Stomach (tissue), 19 donors: ENCODE measurements at places on chromosomes 6 and 20. TPM values are rescaled to one million over a fixed set of nuclear protein-coding genes. Genes with fewer than 3 reads are reported as not detected.

RALY gene
- polyA plus RNA-seq = 129 TPM

ZC3H12D gene
- polyA plus RNA-seq = 0.31 TPM

R3HDML gene
- polyA plus RNA-seq = not detected

PROKR2 gene
- polyA plus RNA-seq = not detected

C6orf132 gene
- 99.2 TPM for polyA plus RNA-seq

PXMP4 gene
- polyA plus RNA-seq = 4.0 TPM
